ENCODE measurements at places on chromosomes 1 and 21.

- DNase-seq: no peak
These were observed at the start of gene KCNQ4 for GRCh38 chr1:40783001-40783905. KCNQ4 (plus strand) TSS chr1:40783787; CDS start chr1:40784094, 307 bp downstream.

DNA sequence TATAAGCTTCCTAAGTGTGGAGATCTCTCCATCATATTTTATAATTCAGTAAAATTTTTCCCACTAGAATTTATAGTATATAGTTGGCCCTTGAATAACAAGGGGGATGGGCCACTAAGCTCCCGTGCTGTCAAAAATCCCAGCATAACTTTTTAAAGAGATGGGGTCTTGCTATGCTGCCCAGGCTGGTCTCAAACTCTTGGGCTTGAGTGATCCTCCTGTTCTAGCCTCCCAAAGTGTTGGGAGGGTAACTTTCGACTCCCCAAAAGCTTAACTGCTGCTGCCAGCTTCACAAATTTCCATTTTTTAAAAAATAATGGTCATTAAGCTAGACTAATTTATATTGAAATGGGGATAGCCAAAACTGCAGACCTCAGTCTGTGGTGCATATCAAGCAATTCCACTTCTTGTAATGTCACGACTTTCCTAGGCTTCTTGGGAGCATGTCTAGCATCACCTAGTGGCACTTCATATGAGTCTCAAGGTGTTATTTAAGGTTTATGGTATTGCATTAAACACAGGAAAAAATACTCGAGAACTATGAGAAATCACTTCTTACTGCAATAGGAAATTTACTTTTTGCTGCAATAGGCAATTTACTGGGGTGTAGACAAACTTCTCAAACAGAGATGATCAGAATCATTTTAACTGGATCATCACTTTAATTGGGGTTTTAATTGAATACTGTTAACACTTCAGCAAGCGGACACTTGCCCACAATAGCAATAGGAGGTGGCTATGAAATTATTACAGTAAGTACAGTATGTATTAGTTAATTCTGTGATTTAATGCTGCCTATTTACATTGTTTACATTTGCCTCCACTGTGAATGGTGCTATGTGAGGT, 19.3 kb upstream of the ACTA1 start:
- peak; percentile 20 for DNase-seq

GRCh38 chr1:201171063-201172036, 17.1 kb upstream of the TMEM9 start:
- DNase-seq: peak; percentile 67

GRCh38 chr1:64632936-64633335, 111.9 kb upstream of the RAVER2 start:
- no peak for DNase-seq

DNA sequence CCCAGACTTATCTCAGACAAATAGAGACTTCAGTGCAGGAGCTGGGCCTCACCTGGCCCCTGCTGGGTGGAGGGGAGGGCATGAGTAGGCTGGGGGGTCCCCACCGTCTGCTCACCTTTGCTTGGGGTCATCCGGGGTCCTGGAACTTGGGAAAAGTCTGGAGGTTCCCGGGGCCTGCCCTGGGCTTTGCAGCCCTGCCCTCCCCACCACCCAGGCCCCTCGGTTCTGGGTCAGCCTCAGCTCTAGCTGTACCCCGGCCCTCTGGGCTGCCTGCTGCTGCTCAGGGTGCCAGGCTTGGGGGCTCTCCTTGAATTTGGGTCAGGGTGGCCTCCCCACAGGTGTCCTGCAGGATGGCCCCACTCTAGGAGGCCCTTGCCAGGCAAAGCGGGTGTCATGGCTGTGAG, 2.4 kb upstream of the TMEM52 start:
- DNase-seq: no peak

DNA sequence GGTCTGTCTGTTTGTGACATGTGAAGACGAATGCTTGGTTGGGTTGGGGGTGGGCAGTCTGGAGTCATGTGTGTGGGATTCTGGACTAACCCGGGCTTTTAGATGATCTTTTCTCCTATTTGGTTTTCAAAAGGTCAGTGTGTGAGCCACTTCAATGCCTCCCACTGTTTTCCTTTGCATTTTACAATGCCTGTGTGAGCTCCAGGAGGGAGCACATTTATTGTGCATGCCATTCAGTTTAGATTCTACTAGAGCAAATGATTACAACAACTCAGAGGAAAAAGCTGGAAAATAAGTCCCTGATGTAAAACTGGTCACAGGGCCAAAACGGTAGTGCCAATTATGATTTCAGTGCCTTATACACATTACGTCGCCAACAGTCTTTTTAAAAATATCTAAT, 90.9 kb downstream of the LYPLAL1 start:
- no peak for DNase-seq

DNA sequence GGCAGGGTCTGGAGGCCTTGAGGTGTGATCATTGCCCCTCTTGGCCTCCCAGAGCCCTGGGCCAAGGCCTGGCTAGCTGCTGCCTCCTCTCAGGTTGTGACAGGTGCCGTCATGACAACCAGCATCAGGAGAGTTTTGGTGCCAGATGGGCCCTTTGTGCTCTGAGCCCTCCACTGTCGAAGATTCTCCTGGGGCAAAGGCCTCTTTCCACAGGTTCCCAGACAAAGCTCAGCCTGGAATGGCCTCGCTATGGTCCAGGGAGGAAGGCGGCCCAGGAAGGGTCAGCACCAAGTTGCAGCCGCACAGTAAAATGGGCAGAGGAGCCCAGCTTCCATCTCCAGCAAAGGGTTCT, 78.4 kb downstream of the ALPL start:
- DNase-seq: no peak

DNA sequence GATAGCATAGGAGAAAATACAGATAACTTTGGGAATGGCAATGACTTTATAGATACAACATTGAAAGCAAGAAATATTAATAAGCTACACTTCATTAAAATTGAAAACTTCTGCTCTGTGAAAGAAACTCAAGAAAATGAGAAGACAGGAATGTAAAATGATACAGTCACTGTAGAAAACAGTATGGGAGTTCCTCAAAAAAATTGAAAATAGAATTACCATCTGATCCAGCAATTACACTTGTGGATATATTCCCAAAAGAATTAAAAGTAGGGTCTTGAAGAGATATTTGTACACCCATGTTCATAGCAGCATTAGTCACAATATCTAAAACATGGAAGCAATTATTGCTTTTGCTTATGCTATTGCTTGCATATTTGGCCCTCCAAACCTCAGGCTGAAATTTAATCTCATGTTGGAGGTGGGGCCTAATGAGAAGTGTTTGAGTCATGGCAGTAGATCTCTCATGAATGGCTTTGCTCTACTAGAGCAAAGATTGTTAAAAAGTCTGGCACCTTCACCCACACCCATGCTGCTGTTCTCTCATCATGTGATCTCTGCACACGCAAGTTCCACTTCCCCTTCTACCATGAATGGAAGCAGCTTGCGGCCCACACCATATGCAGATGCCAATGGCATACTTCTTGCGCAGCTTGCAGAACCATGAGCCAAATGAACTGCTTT, 15.3 kb upstream of the AHCYL1 start:
- DNase-seq: no peak

GRCh38 chr21:32917362-32918135, 108.2 kb upstream of the OLIG2 start:
- no peak for DNase-seq

- DNase-seq: no peak
These were observed at the start of gene RPTN for GRCh38 chr1:152159144-152159543. RPTN (minus strand) TSS chr1:152159228; CDS start chr1:152157889, 1,339 bp downstream.

DNA sequence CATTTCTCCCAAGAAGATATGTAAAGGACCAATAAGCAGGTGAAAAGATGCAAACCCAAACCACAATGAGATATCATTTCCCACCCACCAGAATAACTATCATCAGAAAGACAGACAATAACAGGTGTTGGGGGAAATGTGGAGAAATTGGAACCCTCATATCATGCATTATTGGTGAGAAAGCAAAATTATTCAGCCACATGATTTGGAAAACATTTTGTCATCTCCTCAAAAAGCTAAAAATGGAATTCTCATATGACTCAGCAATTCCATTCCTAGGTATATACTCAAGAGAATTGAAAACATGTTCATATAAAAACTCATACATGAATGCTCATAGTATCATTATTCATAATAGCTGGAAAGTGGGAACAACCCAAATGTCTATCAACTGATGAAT, 25.1 kb upstream of the RNF186 start:
- DNase-seq: no peak

- DNase-seq: no peak
These were observed 171.7 kb upstream of the COA6 start for GRCh38 chr1:234201600-234201999.

GRCh38 chr1:228161866-228162265, 3.7 kb upstream of the IBA57 start:
- DNase-seq: no peak

DNA sequence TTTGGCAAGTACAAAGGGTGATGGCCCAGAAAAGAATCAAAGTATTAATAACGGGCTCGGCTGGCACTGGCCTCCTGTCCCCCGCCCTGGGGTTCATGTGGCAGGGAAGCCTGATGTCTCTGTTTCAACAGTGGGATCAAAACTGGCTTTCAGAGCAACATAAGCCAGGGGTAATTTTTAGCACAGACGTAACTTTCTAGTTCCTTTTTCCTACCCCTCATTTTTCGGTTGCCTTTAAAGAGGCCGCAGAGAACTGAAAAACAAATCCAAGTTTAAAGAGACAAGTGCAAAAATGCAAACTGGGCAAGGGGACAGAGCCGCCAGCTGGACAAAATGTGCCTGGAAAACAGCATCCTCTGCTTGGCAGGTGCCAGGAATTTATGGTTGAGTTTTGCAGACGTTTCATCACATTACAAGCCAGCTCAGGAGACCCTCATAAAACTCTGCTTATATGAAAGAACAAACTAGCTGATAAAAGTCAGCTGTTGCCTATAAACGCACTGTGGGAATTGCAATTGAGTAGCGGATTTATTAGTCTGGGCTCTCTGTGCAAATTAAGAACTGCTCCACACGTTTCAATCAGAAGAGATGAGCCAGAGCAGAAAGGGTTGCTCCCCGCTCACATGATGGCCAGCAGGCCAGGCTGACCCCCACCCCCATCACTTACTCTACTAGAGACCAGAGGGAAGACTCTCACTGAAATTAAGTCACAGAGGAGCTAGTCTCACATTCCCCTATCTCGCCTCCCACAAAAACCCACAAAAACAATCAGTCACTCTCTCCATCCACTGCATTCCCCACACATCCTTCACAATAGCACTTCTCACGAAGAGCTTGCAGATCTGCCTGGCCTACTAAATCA, 15.8 kb upstream of the CDCA8 start:
- no peak for DNase-seq

- no peak for DNase-seq
These were observed 64.1 kb downstream of the DNTTIP2 start for GRCh38 chr1:93814795-93815340.

- DNase-seq: no peak
These were observed 12.0 kb downstream of the OTUD3 start for GRCh38 chr1:19894218-19894617.

- no peak for DNase-seq
These were observed 71.0 kb downstream of the HIVEP3 start for GRCh38 chr1:41847733-41848132.

- DNase-seq: no peak
These were observed 153.9 kb upstream of the EDN2 start for GRCh38 chr1:41638086-41639024.

DNA sequence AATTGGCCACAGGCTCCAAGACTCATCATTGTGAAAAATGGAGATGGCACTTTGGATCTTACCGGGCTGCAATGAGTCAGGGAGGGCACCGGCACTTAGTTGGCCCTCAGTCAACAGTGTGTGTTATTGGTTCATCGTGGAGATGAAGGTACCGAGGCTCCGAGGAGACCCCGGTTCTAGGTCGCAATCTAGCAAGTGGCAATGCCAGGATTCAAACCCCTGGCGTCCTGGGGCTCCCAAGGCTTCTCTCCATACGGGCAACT, 49.0 kb upstream of the ACOT11 start:
- DNase-seq: no peak

DNA sequence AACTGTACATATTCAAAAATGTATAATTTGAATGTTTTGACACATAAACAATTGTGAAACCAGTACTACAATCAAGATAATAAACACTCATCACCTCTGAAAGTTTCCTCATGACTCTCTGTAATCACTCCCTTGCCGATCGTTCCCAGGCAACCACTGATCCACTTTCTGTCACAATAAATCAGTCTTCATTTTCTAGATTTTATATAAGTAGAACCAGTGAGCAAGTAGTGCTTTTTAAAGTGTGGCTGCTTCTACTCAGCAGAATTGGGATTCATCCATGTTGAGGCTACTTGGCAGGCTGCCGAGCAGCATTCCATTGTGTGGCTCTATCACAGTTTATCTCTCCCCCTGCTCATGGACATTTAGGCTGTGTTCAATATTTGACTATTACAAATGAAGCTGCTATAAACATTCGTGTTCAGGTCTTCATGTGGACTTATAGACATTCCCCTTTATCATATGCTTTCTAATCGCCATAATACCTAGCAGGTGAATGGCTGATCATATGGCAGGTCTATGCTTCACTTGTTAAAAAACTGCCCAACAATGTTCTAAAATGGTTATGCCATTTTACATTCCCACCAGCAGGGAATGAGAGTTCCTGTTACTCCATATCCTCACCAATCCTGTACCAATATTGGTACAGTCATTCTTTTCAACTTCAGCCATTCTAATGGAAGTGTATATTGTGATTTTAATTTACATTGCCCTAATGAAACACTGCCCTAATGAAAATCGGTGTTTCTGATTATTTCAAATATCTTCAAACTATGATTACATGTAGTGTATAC, 20.5 kb downstream of the TEX38 start:
- no peak for DNase-seq

DNA sequence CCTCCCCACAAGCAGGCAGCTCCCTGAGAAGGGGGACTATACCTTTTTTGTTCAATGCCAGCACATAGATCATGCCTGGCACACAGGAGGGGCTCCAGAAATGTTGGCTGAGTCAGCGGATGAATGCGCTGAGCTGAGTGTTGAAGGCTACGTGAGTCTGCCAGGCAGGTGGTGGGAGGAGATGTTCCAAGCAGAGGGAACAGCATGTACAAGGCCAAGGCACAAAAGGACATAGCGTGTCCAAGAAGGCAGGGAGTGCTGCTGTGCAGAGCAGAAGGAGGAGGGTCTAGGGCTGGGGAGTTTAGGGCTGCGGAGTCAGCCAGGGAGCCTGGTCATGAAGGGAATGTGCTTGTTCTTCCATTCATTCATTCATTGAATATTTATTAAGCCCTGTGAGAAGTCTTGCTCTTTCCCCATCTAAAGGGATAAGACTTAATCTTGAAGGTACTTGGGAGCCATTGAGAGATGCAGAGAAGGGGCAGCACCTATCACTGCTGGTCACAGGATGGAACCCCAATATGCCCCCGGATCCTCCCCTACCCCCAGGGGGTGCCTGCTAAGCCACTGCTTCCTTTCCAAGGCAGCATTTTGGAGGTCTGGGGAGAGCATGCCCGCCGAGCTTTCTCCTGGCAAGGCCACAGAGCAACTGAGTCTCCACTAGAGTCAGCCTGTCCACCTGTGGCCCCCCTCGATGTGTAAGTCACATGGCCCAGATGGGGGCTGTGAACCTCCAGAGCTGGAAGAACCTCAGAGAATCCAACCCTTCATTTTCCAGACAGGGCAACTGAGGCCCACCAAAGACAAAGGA, 31.2 kb upstream of the LAPTM5 start:
- DNase-seq: no peak
